ENCODE measurements at places on chromosomes 12 and 14.
A peak's percentile ranks its signal among the peaks of the same experiment; 100 is the strongest.

- DNase-seq, result no peak
- no peak overlapping the region for H3K4me3 ChIP-seq
- H3K4me1 ChIP-seq, result no peaks in the 10 kb centered on the region
Measured at GRCh38 chr12:107873223-107873622, 98.7 kb downstream of the ASCL4 start.

- peak; percentile 24 for DNase-seq
- H3K4me1 ChIP-seq, result peaks cover 1% of the 10 kb centered on the region
- no peak overlapping the region for H3K27ac ChIP-seq
- no peaks in the 10 kb centered on the region for H3K27me3 ChIP-seq
Measured at GRCh38 chr12:74111688-74112360, 425.8 kb upstream of the ATXN7L3B start.

- no peak for DNase-seq
- no peaks in the 10 kb centered on the region for H3K4me1 ChIP-seq
- no peak overlapping the region for H3K27ac ChIP-seq
- no peaks in the 10 kb centered on the region for H3K27me3 ChIP-seq
- no peaks in the 10 kb centered on the region for H3K36me3 ChIP-seq
Measured at GRCh38 chr14:80325688-80326087, 114.4 kb upstream of the DIO2 start.

- H3K27me3 ChIP-seq, result no peaks in the 10 kb centered on the region
- no peak overlapping the region for H3K4me3 ChIP-seq
- no peaks in the 10 kb centered on the region for H3K36me3 ChIP-seq
- H3K27ac ChIP-seq, result no peak overlapping the region
- DNase-seq, result no peak
Measured at GRCh38 chr14:103140316-103141109, 17.3 kb downstream of the TNFAIP2 start.

DNA sequence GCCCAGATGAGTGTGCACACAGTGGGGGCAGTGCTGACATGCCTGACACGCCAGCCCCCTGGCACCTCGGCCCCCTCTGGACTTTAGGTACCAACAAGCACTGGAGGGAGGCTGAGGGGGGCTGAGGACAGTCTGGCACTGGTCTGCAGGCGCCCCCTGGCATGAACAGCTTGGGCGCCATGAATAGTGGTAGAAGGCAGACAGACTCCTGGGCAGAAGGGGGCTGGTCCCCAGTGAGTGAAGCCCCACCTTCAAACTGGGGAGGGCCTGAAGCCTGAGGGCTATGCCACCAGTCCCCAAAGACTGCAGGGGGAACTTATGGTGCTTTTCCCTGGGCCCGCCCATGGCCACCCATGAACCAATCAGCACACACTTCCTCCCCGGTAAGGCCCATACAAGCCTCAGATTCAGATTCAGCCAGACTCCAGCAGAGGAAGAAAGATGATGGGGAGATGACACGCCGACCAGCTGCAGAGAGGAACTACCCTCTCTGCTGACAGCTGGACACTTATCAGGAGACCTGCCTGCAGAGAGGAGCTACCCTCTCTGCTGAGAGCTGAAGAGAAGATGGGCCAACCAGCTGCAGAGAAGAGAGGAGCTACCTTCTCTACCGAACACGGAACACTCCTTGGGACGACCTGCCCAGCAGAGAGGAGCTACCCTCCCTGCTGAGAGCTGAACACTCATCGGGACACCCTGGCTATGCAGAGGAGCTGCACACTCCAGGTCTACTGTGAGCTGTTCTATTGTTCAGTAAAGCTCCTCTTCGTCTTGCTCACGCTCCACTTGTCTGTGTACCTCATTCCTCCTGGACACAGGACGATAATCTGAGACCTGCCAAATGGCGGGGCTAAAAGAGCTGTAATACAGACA lies 324.5 kb downstream of the PCNX1 start:
- H3K27me3 ChIP-seq, result no peaks in the 10 kb centered on the region
- no peak for DNase-seq
- no peak overlapping the region for H3K4me3 ChIP-seq
- no peaks in the 10 kb centered on the region for H3K36me3 ChIP-seq
- H3K27ac ChIP-seq, result no peak overlapping the region
- H3K4me1 ChIP-seq, result no peaks in the 10 kb centered on the region

GRCh38 chr12:45669792-45670191 lies 59.7 kb upstream of the ARID2 start:
- no peaks in the 10 kb centered on the region for H3K4me1 ChIP-seq
- no peak for DNase-seq
- H3K36me3 ChIP-seq, result no peaks in the 10 kb centered on the region
- no peaks in the 10 kb centered on the region for H3K27me3 ChIP-seq

- no peaks in the 10 kb centered on the region for H3K27me3 ChIP-seq
- no peaks in the 10 kb centered on the region for H3K4me1 ChIP-seq
- no peak within 1 kb of the TSS for H3K4me3 ChIP-seq
- DNase-seq, result no peak
- no peaks in the 10 kb centered on the region for H3K36me3 ChIP-seq
Measured at GRCh38 chr12:7695566-7696197, at the start of gene GDF3. Gene GDF3 (minus strand): TSS chr12:7695775. CDS start chr12:7695728, 47 bp downstream.

DNA sequence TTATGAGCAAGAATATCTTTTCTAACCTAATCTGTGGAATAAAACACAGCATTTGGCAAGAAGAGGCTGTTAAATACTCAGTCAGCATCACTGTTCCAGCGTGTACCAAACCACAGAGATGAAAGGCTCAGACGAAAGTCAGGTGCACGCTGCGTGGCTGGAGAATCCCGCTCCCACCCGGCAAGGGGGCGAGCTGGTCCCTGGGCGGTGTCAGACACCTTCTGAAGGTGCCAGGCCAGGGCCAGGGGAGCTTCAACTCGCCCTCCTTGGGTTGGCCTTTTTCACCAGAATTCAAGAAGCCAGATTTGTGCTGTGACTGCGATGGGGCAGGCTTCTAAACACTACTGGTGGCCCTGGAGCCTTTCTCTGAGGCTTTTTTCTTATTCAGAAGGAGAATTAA lies 73.1 kb downstream of the WDR20 start:
- no peak for DNase-seq
- no peaks in the 10 kb centered on the region for H3K27me3 ChIP-seq
- H3K4me1 ChIP-seq, result peaks cover 11% of the 10 kb centered on the region

GRCh38 chr14:67240168-67240932 lies 885 bp upstream of the PALS1 start:
- peak overlapping the region; percentile 61 for H3K4me3 ChIP-seq
- no peaks in the 10 kb centered on the region for H3K27me3 ChIP-seq
- H3K27ac ChIP-seq, result no peak overlapping the region
- DNase-seq, result no peak

DNA sequence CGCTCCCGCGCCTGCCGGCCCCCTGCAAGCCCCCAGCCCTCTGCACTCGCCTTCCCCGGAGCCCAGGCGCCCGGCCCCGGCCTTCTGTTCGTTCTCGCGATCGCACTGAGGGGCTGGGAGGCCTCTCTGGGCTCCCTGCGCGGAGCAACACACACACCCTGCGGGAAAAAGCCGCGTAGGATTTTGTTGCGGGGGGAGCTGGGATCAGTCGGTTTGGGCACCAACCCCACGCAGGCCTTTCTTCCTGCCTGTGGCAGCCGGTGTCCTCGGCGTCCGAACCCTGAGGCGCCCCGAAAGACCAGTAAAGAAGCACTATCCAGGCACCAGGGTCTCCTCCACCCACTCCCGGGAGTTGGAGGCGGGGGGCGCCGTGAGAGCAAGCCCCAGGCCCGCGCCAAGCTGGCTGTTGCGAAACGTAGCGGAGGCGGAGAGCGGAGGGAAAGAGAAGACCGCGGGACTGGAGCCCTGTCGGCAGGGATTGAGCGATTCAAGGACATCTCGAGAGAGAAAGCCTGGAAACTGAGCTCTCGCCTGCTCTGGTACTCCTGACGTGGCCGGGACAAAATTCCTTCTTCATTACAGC lies 1.9 kb upstream of the HOXC5 start:
- H3K27me3 ChIP-seq, result peaks cover 97% of the 10 kb centered on the region
- no peak overlapping the region for H3K27ac ChIP-seq
- H3K4me1 ChIP-seq, result no peaks in the 10 kb centered on the region

DNA sequence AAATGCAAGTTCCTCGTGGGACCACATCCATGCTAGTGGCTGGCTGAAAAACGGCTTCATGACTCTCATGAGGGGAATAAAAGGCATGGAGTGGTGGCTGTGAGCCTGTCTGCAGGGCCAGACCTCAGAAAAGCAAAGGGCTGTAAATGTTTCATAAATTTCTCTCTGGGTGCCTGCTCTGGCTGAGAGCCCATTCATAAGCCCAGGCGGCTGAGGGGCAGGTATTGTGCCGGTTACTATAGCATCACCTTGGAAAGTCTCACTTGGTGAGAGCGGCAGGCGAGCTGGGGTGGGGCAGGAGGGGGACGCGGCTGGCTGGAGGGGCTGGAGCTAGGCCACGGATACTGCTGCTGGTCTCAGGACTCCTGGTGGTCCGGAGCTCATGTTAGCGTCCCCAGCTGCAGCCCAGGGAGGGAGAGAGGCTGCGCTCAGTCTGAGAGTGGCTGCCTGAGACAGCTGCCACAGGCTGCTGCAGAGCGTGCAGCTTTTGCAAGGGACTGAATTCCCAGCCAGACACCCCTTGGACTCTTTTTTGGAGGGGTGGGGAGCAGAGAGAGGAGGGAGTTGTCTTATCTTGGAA lies at the start of gene SLC17A8:
Gene SLC17A8, plus strand, starts transcription at position 431 of the 580 bp plus-strand sequence. CDS start 318 bp downstream, outside the sequence.
- peak; percentile 30 for DNase-seq
- H3K4me1 ChIP-seq, result no peaks in the 10 kb centered on the region

- no peak overlapping the region for H3K27ac ChIP-seq
- H3K27me3 ChIP-seq, result peaks cover 10% of the 10 kb centered on the region
- no peaks in the 10 kb centered on the region for H3K36me3 ChIP-seq
- no peak overlapping the region for H3K4me3 ChIP-seq
- H3K4me1 ChIP-seq, result peaks cover 31% of the 10 kb centered on the region
Measured at GRCh38 chr12:54132976-54133771, 55.6 kb downstream of the SMUG1 start.
